ENCODE measurements at places on chromosomes 6 and 20.

- DNase-seq: no peak
Measured at GRCh38 chr6:38796006-38796405, 80.9 kb downstream of the DNAH8 start.

DNA sequence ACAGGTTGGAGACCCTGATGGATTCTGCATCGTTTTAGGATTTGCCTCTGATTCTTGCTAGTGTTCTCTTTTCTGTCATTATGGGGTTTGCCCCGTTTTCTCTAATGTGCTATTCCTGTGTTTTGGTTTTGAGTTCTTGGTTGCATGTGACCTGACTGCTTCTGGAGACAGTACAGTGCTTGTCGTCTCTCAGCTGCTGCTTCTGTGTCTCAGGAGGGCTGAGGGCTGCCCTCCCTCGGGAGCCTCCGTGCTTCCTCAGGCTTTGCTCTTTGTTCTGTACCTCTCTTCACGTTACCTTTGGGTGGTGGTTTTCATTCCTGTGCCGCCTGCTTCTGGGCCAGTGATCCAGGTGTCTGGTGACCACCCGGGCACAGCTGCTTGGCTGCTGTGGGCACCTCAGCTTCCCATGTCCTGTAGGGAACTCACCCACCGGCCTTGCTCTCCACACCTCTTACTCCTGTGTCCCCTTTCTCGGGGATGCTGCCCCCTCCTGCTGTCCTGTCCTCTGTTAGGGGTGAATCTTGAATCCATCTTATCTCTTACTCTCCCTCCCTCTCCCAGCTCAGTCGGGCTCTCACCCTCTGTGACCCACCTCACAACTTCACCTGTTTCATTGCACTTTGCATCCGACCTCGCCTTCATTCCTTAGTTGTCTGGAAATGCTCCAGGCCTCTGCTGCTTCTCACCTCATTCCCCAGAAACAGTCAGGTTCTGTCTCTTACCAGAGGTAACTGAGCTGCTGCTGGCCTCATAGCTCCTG lies 33.2 kb downstream of the PANK2 start:
- no peak for DNase-seq

GRCh38 chr6:143724876-143725275 lies 47.1 kb downstream of the PHACTR2 start:
- no peak for DNase-seq

- no peak for DNase-seq
Measured at GRCh38 chr6:21586740-21587178, 6.8 kb upstream of the SOX4 start.

DNA sequence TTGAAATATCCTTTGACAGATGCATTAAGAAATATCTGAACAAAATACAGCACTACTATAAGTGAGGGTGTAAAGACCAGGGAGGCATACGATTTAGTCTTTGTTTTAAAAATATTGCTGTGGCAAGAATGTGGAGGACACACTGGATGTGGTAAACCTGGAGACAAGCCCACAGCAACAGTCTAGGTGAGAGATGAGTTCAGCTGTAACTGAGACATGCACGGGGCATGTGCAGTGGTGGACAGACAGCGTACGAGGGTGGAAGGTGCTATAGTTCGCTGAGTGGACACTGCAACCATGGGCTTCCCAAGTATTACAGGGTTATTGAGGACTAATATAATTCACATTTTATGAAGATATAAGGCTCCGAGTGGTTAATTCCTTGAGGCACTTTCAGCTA lies 1.8 kb downstream of the NANP start:
- DNase-seq: no peak

- DNase-seq: no peak
Measured at GRCh38 chr6:31567531-31568370, 4.3 kb upstream of the LTA start.

GRCh38 chr20:63844511-63844991 lies 13.5 kb upstream of the ZBTB46 start:
- no peak for DNase-seq

DNA sequence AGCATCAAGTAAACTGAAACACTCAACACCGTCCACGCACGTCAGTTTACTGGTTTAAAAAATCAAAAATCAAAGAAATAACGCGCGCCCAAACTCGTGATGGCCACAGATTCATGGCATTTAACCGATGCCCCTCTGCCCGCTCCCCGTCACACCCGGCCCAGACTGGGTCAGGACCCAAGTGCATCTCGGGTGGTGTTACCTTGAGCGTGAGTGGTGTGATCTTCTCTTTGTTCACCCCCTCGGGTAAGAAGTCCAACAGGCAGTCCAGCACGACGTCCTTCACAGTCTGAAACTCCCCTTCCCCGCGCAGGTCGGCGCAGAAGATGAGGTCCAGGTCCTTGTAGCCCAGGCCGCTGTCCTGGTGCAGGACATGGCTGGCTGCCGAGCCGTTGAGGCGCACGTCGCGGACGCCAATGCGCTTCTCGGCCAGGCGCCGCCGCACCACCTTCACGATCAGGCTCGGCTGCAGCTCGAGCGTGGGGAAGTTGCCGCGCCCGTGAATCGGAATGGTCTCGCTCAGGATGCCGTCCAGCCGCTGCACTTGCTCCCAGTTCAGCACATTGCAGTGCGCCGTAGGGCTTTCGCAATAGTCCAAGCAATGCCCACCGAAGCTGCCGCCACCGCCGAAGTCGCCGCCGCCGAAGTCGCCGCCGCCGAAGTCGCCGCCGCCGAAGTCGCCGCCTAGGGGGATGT lies 945 bp downstream of the TENT5A start:
- peak; percentile 25 for DNase-seq

DNA sequence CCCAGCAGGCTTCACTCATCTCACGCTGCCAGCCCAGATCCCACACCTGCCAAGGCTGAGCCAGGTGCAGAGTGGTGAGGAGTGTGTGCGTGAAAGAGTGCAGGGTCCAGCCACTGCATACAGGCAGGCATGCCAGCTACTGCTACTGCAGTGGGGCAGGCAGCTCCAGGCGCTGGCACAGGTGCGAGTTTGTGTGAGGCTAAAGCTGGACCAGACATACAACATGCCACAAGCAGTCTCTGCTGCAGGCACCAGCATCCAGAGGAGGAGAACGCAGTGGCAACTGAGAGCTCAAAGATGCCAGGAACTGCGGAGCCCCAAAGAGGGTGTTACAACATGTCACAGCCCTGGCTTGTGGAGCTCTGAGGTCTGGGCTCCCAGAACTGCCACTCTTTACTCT lies 149.8 kb downstream of the EYS start:
- DNase-seq: no peak

DNA sequence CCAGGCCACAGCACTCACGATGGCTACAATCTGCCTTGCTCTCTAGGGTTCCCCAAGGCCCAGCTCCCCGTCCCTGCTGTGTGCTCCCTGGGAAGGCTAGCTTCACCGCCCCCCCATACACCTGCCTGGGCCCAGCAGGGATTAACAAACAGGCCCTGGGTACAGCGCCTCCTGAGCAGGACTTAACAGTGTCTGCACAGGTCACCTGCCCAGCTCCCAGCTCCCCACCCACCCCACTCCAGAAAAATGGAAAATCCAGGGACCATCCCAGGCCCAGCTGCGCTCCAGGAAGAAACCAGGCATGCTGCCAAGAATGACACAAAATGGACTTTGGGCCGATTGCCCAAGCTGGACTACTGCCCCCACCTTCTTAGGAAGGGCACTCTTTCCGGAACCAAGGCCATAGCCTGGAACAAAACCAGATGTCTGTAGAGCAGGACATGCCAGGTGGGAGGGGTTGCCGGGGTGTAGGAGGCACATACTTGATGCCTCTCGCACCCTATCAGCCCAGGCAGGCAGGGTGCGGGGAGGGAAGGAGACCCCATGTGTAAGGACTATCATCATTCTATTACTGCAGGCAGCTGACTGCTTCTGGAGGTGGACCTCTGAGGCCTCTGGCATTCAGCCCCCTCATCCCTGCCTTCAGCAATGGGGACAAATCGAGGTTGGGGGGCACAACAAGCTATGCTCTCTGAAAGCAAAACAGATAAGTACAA lies 104.9 kb downstream of the SNX5 start:
- no peak for DNase-seq

DNA sequence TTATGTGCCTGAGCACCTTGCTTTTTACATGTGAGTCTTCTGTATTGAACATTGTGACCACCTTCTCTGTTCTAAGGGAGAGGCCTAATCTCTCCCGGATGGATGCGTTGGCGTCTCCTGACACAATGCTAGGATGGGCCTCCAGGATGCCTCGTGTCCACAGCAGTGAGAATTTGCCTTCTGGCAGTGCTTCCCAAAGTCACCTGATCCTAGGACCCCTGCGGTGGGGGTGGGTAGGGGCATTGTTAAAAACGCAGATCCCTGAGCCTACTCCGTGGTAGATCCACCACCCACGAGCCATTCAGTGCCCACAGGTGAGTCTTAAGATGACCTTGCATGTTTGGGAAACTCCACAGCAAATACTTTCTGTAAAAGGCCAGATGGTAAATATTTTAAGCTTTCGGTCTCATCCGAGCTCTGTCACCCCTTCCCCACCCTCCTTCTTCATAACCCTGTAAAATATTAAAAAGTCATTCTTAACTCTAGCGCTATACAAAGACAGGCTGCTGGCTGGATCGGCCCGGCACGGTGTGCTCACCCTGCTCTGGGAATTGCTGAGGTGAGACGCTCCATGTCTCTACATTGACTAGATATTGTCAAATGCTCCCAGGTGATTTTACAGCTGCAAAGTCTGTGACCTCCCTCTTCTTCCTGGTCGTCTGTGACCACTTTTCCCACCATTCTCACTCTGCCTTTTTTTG lies 106.7 kb upstream of the IYD start:
- no peak for DNase-seq

GRCh38 chr6:164337024-164337924 lies 922.8 kb downstream of the QKI start:
- no peak for DNase-seq

- DNase-seq: no peak
Measured at GRCh38 chr6:140977403-140977802, 1155.3 kb upstream of the GJE1 start.

GRCh38 chr6:117553142-117553541 lies 49.2 kb downstream of the GOPC start:
- DNase-seq: no peak

- DNase-seq: no peak
Measured at GRCh38 chr6:169979873-169980432, 228.5 kb downstream of the ERMARD start.

DNA sequence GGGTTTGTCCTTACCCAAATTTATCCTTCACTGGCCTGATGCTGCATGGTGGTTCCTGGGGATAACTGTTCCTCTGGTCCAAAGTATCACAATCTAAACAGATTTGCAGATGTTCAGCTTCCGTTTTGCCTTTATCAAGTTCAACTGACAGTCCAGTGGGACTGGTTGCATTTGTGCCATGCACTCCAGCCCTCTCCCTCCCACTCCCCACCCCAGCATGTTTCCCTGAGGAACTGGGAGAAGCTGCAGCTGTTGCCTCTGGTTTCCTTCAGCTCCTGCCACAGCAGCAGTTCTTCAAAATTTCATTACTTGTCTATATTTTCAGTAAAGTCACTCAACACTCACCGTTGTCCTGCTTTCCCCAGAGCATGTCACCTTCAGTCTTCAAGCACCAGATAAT lies 39.5 kb upstream of the KIF16B start:
- DNase-seq: no peak

DNA sequence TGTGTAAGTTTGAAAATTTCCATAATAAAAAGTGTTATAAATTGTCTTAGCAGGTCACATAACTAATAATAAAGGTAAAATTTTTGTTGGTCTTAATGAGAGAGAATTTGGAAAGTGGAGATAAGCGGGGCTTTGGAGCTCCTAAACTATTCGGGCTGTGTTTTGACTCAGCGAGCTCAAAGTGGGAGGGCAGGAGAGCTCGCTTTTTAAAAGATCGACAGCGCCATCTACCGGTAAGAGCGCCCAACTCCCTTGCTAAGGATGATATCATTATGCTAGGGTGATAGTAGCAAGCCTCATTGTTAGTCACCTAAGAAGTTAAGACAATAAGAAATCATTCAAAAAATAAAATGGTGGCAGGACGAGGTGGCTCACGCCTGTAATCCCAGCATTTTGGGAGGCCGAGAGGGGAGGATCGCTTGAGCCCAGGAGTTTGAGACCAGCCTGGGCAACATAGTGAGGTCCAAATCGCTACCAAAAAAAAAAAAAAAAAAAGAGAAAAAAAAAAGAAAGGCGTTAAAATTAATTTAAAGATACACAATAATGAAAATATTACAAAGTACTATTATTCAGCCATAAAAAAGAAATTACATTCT lies 24.8 kb downstream of the C6orf15 start:
- DNase-seq: peak; percentile 91

- DNase-seq: no peak
Measured at GRCh38 chr20:49916146-49917002, 1.0 kb upstream of the SPATA2 start.

DNA sequence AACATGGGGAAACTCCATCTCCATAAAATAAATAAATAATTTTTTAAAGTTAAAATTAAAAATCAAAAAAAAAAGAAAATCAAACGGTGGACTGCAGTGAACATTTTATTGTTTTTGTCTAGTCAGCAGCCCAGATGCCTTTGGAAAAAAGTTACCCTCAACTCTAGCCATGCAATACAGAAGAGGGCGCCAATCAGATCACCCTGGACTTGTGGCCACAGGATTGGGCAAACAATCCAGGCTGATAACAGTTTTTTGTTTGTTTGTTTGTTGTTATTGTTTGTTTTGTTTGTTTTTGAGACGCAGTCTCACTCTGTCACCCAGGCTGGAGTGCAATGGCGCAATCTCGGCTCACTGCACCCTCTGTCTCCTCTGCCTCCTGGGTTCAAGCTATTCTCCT lies 30.5 kb upstream of the NELFCD start:
- no peak for DNase-seq

DNA sequence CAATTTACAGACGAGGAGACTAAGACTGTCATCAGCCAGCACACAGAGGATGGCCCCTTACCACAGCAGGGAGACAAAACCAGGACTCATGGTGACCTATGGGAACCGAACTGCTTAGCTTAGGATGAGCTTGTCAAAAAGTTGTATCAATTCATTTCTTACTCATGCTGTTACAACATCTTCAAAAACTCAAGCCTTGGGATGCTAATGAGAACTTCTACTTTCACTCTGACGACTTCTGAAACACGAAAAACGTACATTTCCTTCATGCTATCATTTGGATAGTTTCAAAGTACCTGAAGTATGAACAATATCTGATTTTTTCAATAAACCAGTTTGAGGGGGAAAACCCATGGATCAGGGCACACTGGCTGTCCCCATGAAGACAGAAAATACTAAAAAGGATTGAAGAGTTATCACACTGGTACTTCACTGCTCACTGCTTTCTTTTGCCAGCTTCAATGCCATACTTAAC lies 31.9 kb downstream of the HIVEP2 start:
- DNase-seq: no peak

GRCh38 chr6:18395177-18395855 lies 8.2 kb downstream of the RNF144B start:
- DNase-seq: no peak

DNA sequence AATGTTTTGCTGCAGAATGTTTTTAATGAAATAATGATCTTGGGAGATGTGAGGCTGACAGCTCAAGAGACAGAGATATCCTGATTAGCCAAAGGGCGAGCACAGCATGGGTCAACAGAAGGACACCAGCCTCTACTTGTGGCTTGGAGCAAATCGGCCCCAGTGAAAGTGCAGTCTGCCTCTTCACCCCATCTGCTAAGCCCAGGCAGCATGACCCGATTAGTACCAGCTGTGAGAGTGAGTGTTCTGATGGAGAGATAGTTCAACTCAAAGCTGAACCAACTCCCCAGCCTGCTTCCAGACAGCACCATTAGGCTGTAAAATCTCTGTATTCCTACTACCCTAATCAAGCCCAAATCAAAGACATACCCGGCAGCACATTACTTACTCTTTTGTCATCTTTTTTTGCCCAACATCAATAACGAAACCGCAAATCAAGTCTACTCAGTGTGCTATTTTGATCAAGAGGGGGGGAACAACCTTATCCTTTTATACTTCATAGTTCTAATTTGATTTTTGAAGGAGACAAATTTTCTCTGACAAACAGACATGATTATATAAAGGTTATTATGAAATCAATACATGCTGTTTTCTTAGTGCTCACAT lies 514.1 kb upstream of the NRSN1 start:
- no peak for DNase-seq
